Activated gamma-delta T cell treated with Interleukin-2 at 50 U/mL for 16 hours (primary cell): ENCODE measurements at places on chromosomes 5 and 9.

GRCh38 chr5:58849921-58850667 is 267.2 kb downstream of the RAB3C start:
- DNase-seq = no peak

DNA sequence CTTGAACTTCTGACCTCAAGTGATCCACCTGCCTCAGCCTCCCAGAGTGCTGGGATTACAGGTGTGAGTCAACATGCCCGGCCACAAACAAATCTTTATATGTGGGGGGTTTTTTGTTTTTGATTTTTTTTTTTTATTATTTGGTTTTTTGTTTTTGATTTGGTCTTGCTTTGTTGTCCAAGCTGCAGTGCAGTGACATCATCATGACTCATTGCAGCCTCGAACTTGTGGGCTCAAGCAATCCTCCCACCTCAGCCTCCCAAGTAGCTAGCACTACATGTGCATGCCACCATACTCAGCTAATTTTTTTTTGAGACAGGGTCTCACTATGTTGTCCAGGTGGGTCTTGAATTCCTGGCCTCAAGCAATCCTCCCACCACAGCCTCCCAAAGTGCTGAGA is 42.4 kb downstream of the ALDH7A1 start:
- DNase-seq = no peak

GRCh38 chr9:20030221-20030620 is 241.4 kb upstream of the SLC24A2 start:
- no peak for DNase-seq

GRCh38 chr9:16626577-16627130 is 243.8 kb downstream of the BNC2 start:
- DNase-seq = no peak

DNA sequence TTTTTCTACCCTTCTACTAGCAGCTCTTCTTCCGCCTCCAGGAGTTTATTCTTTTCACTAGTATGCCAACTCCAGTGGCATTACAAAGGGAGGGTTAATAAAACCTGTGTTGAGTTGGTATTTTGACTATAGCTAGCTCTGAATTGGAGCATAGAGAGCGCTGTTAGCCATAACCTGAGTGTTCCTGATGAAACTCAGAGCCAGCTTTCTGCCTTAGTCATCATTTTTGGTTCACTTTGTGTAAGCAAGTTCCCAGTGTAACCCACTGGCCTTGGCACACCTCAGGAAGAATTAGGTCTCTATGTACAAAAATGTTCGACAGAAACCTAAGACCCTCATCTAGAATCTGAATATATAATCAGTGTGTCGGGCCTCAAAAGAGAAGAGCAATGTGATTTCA is 238.9 kb downstream of the NR3C1 start:
- no peak for DNase-seq

DNA sequence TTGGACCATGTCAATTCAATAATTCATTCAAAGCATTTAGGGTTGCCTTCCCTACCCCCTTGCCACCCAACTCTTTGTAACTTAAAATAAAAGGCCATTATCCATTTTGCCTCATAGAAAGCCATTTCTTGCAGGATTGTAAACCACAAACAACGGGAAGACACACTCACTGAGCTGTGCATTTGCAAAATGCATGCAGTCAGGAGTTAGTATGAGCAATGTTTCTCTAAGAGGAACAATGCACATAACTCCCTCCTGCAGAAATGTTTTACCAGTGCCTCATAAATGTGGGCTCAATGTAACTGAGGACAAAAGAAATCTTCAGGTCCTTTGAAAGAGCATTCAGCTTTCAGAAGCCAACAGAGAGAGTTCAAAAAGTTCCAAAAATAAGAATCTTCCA is 98.5 kb upstream of the ABCA1 start:
- DNase-seq = no peak

DNA sequence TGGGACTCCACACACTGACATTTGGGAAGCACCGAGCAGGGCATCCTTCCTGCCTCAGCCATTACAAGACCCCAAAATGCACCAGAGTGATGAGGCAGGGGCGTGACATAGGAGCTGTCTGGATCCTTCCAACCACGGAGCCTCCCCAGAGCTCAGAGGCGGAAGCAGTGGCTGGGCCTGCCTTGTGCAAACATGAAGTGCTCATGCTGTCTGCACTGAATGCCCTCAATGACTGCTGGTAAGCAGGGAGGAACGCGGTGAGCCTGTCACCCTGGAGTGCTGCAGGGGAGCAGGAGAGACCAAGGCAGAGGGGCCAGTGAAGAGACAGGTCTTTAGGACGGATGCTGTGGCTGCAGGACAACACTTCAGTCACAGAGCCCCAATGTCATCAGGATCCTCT is 60.2 kb upstream of the HRH2 start:
- DNase-seq = no peak

- DNase-seq = no peak
Measured at GRCh38 chr5:29547236-29547865, 1646.1 kb upstream of the CDH6 start.
